ENCODE measurements at places on chromosomes 5 and 9. TPM values are rescaled to one million over a fixed set of nuclear protein-coding genes. Genes with fewer than 3 reads are reported as not detected.

The DOCK8 gene
- total RNA-seq: 0.51 TPM

The MAST4 gene
- total RNA-seq: 1.7 TPM

The GPR21 gene
- not detected for total RNA-seq

The GCNT4 gene
- total RNA-seq: 0.29 TPM

The RHOBTB3 gene
- 8.1 TPM for total RNA-seq

The ADAMTSL1 gene
- 0.08 TPM for total RNA-seq

The CAMK4 gene
- total RNA-seq: 0.07 TPM

The TSPAN17 gene
- total RNA-seq: 65.4 TPM

The ANKRD34B gene
- total RNA-seq: 0.03 TPM

The DDX46 gene
- 59.6 TPM for total RNA-seq

The SLC31A1 gene
- total RNA-seq: 17.7 TPM

The ADGRV1 gene
- total RNA-seq: 0.50 TPM

The GABRG2 gene
- not detected for total RNA-seq

The C9 gene
- not detected for total RNA-seq

The C1QTNF2 gene
- total RNA-seq: 0.04 TPM

The PPP2R2B gene
- total RNA-seq: not detected

The OTULINL gene
- 26.3 TPM for total RNA-seq

The CSF1R gene
- 0.31 TPM for total RNA-seq

The PHYHD1 gene
- total RNA-seq: 0.20 TPM

The KIAA0825 gene
- 0.60 TPM for total RNA-seq

The LCN1 gene
- total RNA-seq: 0.26 TPM

The LCN9 gene
- not detected for total RNA-seq

The TMED7 gene
- 49.2 TPM for total RNA-seq

The ZFR gene
- total RNA-seq: 53.6 TPM
